ENCODE measurements at places on chromosomes 13 and 19.

DNA sequence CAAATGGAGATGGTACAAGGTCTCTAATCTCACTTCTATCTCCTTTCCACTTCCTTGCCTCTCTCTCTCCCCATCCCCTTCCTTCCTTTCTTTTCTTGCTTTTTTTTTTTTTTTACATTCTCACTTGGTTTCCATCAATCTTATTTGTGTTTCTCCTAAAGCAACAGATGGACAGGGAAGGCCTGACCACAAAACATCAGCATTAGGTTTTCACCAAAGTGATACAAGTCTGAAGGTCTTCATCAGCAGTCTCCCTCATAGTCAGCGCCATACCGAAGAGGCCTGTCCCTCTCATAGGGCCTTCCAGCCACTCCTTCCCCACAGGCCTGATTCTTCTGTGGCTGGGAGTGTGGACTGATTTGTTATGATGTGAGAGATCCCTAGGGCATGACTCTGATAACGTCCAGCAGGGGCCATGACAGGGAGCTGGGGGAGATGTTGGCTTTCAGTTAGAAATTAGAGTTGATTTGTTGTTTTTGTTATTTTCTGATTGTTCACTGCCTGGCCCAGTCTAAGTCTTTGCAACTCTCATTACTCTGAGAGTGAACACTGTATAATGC, 158.7 kb downstream of the SLC7A1 start:
- no peak for DNase-seq

- no peak for DNase-seq
These were observed 221.9 kb downstream of the TSHZ3 start for GRCh38 chr19:31127134-31127967.

GRCh38 chr13:28575200-28575599, 80.3 kb upstream of the FLT1 start:
- DNase-seq, result no peak

DNA sequence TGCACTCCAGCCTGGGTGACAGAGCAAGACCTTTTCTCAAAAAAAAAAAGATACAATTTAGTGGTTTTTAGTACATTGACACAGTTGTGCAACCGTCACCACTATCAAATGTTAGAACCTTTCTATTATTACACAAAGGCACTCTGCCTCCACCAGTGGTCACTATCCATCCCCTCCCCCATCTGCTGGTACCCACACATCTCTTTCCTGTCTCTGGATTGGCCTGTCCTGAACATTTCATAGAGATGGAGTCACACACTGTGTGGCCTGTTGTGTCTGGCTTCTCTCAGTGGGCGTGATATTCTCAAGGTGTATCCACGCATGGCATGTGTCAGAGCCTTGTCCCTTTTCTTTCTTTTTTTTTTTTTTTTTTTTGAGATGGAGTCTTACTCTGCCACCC, 11.2 kb downstream of the KDM4B start:
- DNase-seq, result no peak

All from NK-92 treated with Interleukin-12 subunit alpha and Interleukin-12 subunit beta, amount 100 ng/mL, for 24 hours (cell line).